ENCODE measurements at places on chromosomes 7 and 10.

GRCh38 chr7:79182283-79182682, 271.2 kb downstream of the MAGI2 start:
- no peak for DNase-seq

DNA sequence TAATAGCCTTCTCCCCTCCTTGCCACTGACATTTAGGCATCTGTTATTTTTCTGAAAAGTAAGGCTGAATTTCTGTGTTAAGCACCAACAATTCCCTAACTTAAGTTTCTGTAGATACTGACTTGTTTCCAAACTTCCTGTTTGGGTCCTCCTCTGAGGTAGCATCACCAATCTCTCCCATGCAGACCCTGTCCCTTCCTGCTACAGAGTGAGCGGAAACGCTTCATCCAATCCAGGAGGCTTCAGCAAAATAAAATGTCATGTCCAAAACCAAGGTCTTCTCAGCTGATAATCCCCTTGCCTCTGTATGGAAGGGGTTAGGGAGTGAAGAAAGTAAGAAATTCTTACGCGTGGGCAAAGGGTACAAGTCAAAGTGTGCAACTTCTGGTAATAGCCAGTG, 29.9 kb downstream of the XPNPEP1 start:
- no peak for DNase-seq

GRCh38 chr7:29329686-29330085, 135.1 kb downstream of the CHN2 start:
- no peak for DNase-seq

- DNase-seq: no peak
Observed at GRCh38 chr10:73979809-73980433, 18.0 kb upstream of the VCL start.

- DNase-seq: no peak
Observed at GRCh38 chr10:34633374-34633773, 181.7 kb downstream of the PARD3 start.

- no peak for DNase-seq
Observed at GRCh38 chr7:95491634-95492314, 6.0 kb downstream of the ASB4 start.

DNA sequence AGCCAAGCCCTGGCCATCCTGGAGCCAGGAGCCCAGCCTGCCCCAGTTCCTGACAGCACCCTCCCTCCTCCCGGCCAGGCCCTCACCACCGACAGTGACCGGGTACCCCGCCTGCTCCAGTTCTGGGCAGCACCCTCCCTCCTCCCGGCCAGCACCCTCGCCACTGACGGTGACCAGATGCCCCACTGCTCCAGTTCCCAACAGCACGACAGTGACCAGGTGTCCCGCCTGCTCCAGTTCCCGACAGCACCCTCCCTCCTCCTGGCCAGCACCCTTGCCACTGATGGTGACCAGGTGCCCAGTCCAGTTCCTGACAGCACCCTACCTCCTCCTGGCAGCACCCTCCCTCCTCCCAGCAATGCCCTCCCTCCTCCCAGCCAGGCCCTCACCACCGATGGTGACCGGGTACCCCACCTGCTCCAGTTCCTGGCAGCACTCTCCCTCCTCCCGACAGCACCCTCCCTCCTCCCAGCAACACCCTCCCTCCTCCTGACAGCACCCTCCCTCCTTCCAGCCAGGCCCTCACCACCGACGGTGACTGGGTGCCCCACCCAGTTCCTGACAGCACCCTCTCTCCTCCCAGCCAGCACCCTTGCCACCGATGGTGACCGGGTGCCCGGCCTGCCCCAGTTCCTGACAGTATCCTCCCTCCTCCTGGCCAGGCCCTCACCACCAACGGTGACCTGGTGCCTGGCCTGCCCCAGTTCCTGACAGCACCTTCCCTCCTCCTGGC, 40.3 kb downstream of the VIPR2 start:
- DNase-seq: no peak

GRCh38 chr7:22860784-22861482, 38.3 kb upstream of the TOMM7 start:
- peak; percentile 9 for DNase-seq

GRCh38 chr10:114925587-114926586, 12.1 kb upstream of the TRUB1 start:
- DNase-seq: no peak

GRCh38 chr7:43764039-43764761, 5.7 kb downstream of the BLVRA start:
- DNase-seq: no peak

- DNase-seq: no peak
Observed at GRCh38 chr10:12720217-12720981, 281.1 kb downstream of the CCDC3 start.

- no peak for DNase-seq
Observed at GRCh38 chr10:47318706-47319105, 3.5 kb upstream of the GDF2 start.

GRCh38 chr10:133176546-133176945, 16.5 kb downstream of the KNDC1 start:
- no peak for DNase-seq

GRCh38 chr10:34010891-34011290, 676.4 kb upstream of the NRP1 start:
- DNase-seq: no peak

DNA sequence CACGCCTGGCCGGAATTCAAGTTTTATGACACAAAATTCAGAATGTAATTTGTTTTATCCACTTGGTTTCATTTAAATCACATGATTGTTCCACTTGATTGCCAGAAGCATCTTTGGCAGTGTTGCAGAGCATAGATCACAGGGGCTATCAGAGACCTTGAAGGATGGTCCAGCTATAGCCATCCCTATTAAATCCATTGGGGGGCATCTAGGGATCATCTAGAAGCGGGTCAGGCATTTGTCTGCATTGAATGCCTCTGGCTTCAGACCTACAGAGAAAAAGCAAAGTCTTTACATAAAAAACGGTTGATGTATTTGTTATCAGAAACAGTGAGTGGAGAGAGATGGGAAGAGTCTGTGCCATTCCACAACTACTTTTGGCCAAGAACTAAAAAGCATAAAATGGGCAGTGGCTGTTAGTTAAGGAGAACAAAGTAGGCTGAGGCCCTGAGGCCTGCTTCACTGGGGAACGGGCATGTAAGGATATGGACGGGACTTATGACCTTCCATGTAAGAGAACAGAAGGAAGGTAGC, 146.3 kb downstream of the NXPH1 start:
- no peak for DNase-seq

GRCh38 chr7:95472581-95473161, 13.1 kb upstream of the ASB4 start:
- DNase-seq: no peak

DNA sequence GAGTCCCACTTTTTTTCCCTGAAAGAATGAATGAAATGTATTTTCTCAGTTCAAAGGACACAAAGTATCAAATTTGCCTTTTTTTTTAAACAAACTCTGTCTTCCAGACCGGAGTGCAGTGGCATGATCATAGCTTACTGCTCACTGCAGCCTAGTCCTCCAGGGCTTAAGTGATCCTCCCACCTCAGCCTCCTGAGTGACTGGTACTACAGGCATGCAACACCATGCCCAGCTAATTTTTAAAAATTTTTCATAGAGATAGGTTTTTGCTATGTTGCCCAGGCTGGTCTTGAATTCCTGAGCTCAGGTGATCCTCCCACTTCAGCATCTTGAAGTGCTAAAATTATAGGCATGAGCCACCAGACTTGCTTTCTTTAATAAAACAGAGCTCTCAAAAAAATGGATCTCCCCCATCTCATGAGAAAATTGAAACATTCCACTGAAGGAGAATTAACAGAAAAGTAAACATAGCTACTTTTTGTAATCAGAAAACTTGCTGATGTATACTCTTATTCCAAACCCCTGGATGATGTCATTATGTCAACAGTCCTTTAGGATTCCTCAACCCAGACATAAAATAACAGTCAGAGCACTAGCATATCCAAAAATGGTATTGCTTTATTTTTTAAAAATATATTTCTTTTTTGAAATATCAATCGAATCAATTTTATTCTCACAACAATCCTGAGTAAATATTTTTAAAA, 12.3 kb upstream of the TRDMT1 start:
- no peak for DNase-seq

- DNase-seq: no peak
Observed at GRCh38 chr10:132912713-132913558, 29.4 kb downstream of the CFAP46 start.

- DNase-seq: no peak
Observed at GRCh38 chr7:55563596-55564325, 8.5 kb downstream of the VOPP1 start.

DNA sequence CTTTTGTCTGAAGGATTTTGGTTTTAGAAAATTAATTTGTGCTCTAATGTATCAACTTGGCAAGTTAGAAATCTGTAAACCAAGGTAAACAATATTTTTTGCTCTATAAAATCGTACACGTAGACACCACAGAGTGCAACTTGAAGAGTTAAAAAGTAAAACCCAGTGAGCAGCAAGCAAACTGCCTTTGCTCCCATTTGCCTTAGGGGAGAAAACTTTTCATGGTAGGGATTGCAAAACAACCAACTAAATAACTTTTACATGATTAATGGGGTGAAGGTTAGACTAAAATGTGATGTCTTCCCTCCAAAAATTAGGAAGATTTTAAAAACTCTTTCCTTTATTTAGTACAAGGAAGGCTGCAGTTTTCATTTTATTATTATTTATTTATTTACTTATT, 224.2 kb upstream of the LYZL1 start:
- DNase-seq: no peak

GRCh38 chr10:8013619-8014018, 40.9 kb upstream of the GATA3 start:
- DNase-seq: no peak

DNA sequence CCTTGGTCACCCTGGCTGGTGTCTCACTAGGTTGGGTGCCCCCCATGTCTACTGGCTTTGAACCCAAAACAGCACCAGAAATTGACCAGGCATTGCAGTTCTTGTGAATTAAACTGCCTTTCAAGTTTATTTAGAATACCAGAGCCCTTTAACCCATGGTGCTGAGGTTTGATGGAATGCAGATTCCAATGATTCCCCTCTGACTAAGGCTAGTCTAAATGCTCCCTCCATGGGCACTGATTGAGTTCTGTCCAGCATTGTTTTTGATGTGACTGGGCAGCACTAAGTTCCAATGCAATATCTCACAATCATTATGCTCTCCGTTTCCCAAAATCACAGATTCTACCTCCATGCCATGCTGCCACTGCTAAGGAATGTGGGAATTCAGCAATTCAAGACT, 1047.4 kb upstream of the LRRN3 start:
- DNase-seq: no peak

DNA sequence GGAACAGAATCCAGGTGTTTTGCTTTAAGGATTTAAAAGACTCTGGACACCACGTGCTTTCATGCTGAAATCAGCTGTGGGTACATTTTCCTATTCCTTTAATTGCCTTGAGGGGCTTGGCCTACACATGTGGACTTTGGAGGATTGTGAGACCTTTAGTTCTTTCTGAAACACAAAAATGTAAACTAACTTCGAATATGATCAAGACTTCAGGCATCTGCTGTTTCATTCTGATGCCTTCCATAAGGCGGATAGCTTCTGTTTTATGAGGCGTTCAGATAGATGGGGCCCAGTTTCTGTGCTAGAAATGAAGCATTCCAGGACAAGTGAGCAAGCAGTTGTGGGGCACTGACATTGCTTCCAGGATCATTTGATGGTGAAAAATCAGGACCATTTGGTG, 1.5 kb upstream of the NOBOX start:
- DNase-seq: no peak

DNA sequence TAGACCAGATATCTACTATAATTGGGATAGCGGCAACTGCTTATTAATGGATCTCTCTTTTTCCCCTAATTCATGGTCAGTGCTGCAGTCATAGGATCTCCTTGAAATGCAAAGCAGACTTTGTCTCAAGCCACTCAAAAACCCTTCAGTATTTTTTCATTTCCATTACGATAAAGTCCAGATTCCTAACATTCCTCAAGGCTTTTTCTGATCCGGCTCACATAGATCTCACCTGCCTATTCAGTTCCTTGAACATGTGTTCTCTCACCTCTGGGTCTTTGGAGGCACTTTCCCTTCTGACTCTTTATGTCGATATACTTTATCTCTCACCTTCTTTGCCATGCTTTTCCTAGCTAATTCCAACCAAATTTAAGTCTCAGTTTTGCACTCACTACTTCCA, 25.7 kb upstream of the WASL start:
- no peak for DNase-seq

- no peak for DNase-seq
Observed at GRCh38 chr7:26879671-26880070, 15.3 kb upstream of the SKAP2 start.

DNA sequence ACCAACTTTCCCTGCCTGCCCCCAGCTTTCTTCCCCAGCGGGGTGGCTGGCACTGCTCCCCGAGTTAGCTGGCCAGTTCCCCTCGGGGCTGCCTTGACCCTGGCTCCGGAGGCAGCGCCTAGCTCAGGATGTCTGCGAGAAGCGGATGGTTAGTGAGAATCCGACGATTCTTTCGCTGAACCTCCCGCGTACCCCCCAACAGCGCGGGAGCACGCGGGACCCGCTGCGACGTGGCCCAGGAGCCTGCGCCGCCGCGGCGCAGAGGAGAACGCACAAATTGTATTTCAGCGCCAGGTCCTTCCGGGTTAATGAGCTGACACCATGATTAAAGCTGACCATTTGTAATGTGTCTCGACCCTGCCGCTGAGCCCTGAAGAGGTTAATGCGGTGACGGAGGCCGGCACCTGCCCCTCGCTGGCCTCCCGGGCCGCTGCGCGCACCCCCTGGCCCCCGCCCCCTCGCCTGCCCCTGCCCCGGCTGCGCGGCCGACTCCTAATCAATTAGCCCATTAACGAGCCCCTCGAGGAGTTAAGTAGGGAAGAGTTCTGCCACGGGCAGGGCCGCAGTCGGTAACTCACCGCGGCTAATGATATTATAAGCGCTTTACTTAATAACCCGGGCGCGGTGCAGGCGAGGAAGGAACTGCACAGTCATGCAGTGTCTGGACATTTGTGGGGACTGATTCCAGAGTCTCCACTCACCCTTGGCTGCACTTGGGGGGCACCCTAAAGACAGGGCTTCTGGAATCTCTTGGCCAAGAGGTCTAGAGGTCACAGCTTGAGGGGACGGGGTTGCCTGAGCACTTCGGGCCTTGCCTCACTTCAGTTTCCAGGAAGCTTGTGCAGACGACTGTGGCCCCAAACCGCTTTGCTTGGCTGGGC, 1.7 kb upstream of the HMX2 start:
- no peak for DNase-seq
